Activated CD8-positive, alpha-beta memory T cell treated with anti-CD3 and anti-CD28 coated beads, Interleukin-2, amount 10 ng/mL, durations not matched to agents 7 days and 5 days (primary cell): ENCODE measurements at places on chromosomes 6 and 20. TPM values are rescaled to one million over a fixed set of nuclear protein-coding genes. Genes with fewer than 3 reads are reported as not detected.

The NRN1 gene
- total RNA-seq = 1.7 TPM

The PACSIN1 gene
- total RNA-seq = 0.59 TPM

The CAGE1 gene
- 0.18 TPM for total RNA-seq

The NKX2-2 gene
- not detected for total RNA-seq

The CTCFL gene
- total RNA-seq = not detected

The SLC26A8 gene
- total RNA-seq = not detected

The SLC22A16 gene
- total RNA-seq = not detected
